Vagina (tissue), 2 donors: ENCODE measurements at places on chromosomes 5 and 9.

DNA sequence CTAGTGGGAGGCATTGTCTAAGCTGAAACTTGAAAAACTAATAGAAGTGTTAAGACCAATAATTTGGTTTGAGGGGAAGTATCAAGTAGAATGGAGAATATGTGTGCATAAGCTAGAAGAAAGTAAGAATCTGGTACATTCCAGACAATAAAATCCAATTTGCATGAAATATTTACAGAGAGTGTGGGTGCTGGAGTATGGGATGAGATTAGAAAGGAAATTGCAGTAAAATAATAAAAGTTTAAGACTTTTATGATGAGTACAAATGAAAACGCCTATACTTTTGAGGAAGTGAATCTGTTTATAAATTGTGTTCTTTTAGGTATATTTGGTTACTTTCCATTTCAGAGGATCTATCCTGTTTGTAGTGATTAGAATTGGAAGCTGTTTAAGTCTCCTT is 165.4 kb upstream of the TNC start:
- DNase-seq = no peak

GRCh38 chr9:4549751-4550295 is 59.6 kb downstream of the SLC1A1 start:
- no peak for DNase-seq

DNA sequence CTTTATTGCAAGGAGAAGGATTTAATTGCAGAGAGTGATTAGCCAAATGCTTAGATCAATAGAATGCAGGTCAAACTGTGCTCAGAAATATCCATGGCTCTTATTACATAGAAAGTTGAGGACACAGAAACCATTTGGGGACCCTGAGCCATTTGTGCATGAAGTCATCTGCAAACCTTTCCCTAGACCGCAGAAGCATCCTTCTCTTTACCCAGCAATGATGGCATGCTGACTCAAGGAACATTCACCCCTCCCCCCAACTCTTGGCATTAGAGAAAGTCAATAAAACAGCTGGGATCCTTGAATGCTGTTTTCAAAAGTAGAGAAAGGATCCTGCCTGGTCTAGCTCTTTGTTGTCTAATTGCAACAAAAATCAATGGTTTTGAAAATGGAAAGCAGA is 73.5 kb downstream of the PPP2R2B start:
- no peak for DNase-seq

GRCh38 chr5:110338341-110339083 is 388.0 kb downstream of the TMEM232 start:
- no peak for DNase-seq

GRCh38 chr9:128219831-128220230 is 16.7 kb downstream of the DNM1 start:
- DNase-seq = no peak

DNA sequence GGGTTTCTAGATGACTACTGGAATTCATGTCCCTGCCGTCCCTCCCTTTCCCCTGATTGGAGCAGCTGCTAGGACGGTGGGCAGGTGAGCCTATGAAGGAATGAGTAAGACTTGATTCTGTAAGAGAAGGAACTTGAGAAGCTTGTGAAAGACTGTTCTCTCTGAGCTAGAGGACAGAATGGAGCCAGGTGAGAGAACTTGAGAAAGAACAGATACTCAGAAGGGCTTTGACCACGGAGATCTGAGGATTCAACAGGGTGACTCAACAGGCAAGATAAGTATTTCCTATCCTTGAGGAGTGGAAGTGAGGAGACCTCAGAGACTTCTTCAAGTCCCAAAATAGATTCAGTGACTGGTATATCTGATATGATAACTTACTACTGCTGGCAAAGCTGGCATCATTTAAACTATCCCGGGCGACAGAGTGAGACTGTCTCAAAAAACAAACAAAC is 41.9 kb downstream of the HSDL2 start:
- DNase-seq = no peak

DNA sequence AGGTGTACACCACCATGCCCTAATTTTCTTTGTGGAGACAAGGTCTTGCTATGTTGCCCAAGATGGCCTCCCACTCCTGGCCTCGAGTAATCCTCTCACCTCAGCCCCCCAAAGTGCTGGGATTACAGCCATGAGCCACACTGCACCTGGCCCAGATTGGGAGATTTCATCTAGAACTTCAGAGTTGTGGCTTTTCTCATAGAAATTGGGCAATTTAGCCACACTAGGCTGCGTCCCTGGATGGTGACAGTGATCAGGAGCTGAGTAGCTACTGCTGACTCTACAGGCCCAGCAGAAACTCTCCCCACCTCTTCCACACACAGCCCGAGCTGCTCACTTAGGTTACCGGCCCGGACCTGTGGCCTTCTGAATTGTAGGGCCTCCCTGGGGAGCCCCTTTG is 7.7 kb downstream of the PFN3 start:
- DNase-seq = no peak

DNA sequence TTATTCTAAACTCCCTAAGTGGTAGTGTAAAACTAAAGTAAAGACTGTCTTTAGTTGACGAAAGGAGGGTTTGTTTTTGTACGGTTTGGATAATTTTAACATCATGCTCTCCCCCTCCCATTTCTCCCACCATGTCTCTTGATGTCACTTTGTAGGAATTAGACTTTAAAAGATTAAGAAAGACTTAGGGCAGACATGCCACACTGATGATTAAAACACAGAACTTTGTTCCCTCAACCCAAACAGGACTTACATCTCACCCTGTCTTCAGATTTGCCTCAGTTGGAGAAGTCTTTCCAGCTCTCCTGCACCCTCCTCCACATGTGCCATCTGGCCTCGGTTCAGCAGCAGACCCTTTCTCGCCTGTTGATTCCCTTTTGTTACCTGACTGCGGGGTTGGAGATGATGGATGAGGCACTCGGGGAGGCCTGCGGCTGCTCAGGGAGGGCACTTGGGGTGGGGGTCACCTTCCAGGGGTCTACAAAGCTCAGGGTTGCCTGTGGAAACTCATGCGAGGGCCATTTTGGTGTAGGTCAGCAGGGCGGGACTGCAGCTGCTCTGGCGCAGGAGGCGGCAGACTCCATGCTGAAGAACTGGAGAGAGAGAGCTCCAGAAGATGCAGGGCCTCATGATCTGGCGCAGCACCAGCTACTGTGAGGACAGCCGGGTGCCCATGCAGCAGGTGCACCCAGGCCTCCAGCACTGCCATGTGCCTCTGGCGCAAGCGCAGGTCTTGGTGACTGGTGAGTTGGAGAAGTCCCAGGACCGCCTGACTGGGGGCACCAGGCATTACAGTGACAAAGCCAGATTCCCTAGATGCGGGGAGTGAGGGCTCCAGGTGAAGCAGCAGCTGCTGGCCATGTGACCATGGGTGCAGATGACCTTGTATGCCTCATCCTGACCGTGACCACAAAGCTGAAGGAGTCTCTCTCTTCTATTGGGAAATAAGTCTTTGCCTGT is 24.5 kb upstream of the EXOC3 start:
- DNase-seq = no peak

- no peak for DNase-seq
Observed at GRCh38 chr9:93116072-93116961, 17.7 kb downstream of the NINJ1 start.

DNA sequence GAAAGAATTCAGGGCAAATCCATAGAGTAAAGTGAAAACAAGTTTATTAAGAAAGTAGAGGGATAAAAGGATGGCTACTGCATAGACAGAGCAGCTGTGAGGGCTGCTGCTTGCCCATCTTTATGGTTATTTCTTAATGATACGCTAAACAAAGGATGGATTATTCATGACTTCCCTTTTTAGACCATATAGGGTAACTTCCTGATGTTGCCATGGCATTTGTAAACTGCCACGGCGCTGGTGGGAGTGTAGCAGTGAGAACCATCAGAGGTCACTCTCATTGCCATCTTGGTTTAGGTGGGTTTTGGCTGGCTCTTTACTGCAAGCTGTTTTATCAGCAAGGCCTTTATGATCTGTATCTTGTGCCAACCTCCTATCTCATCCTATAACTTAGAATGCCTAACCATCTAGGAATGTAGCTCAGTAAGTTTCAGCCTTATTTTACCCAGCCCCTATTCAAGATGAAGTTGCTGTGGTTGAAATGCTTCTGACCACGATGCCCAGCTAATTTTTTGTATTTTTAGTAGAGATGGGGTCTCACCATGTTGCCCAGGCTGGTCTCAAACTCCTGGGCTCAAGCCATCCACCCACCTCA is 42.1 kb downstream of the RFK start:
- DNase-seq = no peak

- DNase-seq = peak; percentile 82
Observed at GRCh38 chr5:133668458-133668857, 56.1 kb upstream of the FSTL4 start.

- DNase-seq = no peak
Observed at GRCh38 chr5:10974850-10975249, 213.8 kb upstream of the DAP start.

DNA sequence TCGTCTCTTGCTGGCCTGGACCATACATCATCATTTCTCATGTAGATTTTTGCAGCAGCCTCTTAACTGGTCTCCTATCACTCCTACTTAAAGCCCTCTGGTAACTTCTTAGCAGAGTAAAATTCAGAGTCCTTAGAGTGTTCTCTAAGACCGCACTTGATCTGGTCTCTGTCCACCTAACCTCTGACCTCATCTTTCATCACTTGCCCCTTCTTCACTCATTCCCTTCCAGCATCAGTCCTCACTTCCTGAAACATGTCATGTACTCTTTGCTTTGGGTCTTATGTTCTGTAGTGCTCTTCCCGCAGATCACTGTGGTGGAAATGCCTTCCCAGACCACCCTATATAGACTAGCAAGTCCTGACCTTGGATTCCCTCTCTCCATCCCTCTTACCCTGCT is 9.8 kb downstream of the LARP1 start:
- DNase-seq = no peak

- DNase-seq = no peak
Observed at GRCh38 chr5:94707359-94707758, 88.9 kb downstream of the SLF1 start.

DNA sequence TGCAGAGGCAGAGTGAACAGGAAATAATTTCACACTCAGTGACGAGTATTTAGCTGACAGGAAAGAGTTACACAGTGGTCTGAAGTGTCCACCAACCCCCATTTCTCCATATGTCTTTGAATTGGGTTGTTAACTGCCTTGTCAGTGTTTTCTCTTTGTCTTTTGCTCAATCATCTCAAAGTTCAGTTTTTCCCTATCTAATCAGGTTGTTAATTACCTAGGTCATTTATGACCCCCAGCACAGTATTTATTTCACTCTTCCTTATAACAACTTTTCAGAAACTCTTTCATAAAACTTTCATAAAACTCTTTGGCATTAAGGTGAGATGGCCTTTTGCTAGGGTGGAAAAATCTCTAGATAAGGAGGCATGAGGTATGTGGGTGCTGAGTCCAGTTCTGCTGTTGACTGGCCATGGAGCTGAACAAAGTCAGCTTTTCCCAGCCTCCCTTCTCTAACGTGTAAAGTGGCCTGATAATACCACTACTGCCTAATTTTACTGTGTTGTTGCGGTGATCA is 5.2 kb upstream of the ALDOB start:
- DNase-seq = no peak

DNA sequence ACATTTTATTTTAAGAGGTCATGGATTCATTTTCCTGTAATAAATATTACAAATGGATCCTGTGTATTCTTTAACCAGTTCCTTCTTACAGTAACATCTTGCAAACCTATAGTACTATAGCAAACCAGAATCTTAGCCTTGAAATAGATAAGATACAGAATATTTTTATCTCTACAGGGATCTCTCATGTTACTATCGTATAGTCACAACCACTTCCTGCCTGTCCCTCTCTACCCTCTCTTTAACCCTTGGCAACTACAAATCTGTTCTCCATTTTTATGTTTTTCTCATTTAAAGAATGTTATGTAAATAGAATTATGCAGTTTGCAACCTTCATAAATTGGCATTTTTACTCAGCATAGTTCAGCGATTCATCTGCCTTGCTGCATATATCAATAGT is 454.0 kb downstream of the DIRAS2 start:
- no peak for DNase-seq

DNA sequence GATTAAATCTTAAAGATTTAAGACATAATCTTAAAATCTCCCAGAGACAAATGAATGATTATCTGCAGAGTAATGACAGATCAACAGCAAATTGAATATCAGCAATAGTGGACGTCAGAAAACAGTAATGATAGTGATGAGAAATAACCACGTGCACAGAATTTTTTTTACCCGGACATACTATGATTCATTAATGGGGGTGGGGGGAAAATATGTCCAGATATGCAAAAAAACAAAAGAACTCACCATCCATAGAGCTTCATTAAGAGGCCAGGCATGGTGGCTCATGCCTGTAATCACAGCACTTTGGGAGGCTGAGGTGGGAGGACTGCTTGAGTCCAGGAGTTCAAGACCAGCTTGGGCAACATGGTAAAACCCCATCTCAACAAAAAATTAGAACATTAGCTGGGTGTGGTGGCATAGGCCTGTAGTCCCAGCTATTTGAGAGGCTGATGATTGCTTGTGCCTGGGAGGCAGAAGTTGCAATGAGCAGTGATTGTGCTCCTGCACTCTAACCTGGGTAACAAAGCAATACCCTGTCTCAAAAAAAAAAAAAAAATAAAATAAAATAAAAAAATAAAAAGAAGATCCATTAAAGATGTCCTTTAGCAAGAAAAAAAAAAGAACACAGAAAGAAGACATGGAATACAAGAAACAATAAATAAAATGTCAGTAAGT is 30.9 kb upstream of the SHOC1 start:
- DNase-seq = no peak

DNA sequence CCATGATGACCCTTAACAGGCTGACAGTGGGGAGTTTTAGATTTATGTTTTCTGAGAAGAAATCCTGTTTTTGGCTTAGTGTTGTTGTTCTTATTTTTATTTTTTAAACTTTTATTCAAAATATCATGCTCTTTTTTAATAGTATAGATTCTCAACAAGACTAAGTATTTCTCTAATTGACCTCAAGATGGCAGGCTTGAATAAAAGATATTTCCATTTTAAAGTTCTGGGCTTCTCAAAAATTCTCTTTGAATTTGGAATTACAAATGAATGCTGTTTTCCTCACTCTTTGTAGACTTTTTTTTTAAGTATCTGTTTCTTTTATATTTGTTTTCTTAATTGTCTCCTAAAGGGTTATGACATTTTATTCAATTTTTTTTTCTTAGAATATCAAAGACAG is 50.0 kb upstream of the SH3GL2 start:
- DNase-seq = no peak

GRCh38 chr5:143782588-143783386 is 29.2 kb upstream of the HMHB1 start:
- DNase-seq = no peak

GRCh38 chr5:84379749-84380148 is 4.9 kb downstream of the EDIL3 start:
- DNase-seq = no peak

GRCh38 chr5:26239588-26239987 is 798.8 kb downstream of the CDH9 start:
- DNase-seq = no peak
